Head of caudate nucleus (tissue), 42 donors: ENCODE measurements at places on chromosomes 5 and 9.

GRCh38 chr5:56525113-56525512 is 290.2 kb upstream of the MAP3K1 start:
- DNase-seq: no peak

DNA sequence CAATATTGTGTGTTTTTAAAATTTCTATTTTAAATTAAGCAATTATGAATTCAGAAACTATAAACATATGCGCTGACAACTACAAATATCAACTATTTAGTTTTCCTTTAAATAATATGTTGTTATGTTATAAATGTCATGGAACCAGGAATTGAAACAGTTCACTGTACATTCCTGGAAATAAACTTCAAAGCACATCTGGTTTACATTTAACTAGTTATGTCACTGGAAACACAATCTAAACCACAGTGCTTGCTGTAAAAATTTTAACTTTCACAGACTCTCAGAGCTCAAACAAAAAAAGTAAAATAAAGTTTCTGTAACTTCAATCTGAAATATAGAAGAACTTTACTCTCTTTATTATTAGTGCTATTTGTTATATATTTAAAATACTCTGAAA is 179.2 kb downstream of the FBN2 start:
- no peak for DNase-seq

GRCh38 chr9:29906065-29906464 is 2332.8 kb upstream of the C9orf72 start:
- DNase-seq: no peak

DNA sequence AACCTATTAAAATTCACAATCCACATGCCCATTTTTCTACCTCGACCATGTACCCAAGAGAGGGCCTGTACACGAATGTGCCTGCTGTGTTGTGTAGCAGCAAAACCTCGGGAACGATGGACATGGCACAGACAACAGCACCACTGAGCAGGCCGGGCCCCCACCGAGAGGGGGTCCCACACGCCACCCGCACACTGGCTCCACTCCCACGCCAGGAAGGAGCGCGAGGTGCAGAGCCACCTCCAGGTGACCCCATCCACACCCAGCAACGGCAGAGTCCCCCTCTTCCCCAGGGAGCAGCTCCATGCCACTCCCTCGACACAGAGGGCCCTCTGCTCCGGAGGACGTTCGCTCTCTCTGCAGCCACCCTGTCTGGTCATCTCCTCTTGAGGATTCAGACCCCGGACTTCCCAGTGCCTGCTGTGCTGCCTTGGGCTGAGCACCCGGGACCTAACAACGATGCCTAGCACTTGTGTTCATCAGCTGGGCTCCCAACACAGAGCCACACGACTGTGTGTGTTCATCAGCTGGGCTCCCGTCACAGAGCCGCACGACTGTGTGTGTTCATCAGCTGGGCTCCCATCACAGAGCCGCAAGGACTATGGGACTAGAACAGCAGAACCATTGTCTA is 25.3 kb upstream of the ADAMTS2 start:
- no peak for DNase-seq
